ENCODE measurements at places on chromosomes 16 and 17.

DNA sequence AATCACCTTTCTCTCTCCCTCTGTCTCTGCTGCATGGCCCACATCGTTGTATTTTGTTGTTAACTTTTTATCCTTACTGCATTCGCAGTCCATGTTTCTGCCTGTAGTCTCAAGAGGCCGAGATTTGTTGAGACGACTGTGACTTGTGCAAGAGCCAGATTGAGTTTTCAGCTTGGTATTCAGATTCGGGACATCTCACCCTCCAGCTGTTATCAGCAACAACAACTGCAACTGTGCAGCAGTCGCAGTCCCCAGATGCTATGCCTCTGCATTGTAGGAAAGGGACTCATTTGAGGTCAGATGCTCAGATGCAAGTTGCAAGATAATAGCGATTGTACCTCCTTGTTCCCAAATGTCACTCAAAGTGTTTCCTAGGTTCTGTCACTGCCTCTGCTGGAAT lies 209.0 kb downstream of the SNX29 start:
- DNase-seq, result no peak

- DNase-seq, result no peak
Measured at GRCh38 chr17:44381810-44382305, 7.6 kb downstream of the ITGA2B start.

DNA sequence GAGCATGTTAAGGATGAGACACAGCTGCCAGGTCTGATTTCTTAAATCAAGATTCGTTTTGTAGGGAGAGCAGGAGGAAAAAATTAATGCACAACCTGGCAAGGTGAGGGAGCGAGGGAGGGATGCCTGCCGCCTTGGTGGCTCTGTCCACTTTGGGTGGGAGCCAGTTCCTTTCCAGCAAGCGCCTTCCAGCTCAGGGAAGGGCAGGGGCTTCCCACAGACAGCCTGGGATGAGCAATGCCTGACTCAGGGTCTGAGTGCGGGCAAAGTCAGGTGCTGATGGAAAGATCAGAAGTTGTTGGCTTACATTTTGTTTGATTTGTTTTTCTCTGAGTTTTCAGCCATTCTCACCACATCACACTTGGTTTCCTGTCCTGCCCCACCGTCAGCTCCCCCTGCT lies 220.7 kb downstream of the ENGASE start:
- DNase-seq, result no peak

GRCh38 chr17:21010705-21011596 lies 31.9 kb downstream of the USP22 start:
- no peak for DNase-seq

- no peak for DNase-seq
Measured at GRCh38 chr17:58268326-58268725, 12.4 kb downstream of the MPO start.

DNA sequence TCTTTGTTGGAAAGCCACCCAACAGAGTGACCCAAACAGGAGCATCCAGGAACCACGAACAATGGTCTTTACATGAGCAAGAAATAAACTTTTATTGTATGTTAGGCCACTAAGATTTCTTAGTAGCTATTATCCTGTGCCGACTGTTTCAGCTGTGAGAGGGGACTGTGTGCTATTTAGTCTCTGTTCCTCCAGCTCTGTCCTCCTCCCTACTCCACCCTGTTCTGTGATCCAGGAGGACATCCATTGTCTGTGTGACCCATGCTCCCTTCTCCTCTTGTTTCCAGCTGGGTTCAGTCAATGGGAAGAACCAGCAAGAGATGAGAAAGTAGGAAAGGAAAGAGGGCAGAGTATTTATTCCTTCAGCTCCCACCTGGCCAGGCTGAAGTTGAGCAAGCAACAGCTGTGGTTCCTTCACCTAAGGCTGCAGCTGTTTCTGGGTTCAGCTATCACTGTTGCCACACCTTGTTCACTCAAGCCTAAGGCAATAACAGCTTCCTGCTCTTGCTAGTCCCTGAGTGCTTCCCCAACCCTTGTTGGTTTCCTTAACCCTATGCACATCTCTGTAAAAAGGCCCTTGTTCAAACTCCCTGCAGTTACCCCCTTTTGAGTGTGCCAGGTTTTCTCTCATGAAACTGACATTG lies 14.9 kb upstream of the B4GALNT2 start:
- no peak for DNase-seq

GRCh38 chr16:46801428-46802049 lies 29.4 kb downstream of the C16orf87 start:
- no peak for DNase-seq

DNA sequence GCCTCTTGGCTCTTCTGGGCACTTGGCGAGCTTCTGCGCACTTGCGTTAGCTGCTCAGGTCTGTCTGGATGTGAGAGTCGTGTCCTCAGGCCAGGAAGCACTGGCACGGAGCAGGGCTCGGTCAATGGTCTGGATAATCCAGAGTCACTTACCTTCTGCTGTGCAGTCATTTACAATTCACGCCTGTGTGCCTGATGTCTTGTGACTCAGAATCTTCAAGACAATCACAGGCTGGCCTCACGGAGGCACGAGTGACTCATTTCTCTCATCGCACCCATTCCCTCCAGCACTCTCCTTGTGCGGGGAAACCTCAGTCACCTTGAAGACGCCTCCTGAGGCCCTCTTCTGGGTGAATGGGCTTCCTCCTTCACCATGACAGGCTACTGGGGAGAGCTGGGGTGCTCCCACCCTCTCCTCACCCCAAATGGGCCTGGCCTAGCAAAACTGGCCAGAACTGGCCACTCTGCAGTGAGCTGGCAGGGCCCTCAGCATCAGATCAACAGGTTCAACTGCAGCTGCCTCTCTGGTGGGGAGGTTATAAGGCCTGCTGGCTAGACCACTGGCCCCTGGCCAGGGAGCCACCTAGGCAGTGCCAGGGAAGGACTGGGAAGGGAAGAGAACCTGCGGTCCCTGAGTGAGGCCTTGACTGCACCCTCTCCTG lies 1.9 kb upstream of the CAPN15 start:
- peak; percentile 85 for DNase-seq

DNA sequence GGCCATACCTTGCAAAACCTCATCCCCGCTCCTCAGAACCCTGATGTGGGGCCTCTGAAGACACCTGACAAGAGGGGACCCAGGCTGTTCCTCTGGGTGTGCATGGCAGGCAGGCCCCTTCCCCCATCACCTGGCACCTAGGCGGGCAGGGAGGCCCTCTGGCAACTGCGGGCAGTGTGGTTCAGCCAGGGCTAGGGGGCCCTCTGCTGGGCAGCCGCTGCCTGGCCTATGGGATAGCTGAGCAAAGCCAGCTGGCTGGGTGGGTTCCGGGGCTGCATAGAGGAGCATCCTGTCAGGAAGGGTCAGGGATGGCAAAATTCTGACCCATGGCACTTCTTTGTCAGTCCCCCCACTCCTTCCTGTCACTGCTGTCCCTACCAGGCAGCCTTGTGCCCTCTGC lies 228.7 kb upstream of the ASIC2 start:
- DNase-seq, result peak; percentile 2

DNA sequence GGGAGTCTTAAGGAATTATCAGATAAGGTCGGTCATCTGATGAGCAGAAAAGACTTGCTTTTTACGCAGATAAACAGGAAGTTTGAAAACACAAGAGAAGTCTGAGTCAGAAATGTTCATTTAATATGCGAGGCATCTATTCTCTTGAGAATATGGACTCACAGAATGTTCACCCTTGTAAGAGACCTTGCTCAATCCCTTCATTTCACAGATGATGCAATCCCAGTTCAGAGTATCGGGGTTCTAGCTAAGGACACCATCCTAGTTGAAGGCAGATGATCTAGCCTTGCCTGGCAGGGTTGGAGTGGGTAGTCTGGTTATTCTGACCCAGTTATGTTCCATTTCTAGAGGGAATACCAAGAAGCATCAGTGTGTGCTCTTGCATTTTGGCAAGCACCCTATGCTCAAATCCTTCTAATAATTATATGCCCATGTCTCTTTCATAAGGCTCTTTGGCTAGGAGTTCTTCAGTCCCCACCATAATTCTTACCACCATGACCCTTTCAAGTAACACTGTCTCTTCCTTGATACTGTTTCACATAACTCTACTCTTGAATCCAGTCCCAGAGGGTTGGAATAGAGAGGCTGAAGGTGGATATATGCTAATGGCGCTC lies 42.5 kb downstream of the YPEL2 start:
- DNase-seq, result no peak

DNA sequence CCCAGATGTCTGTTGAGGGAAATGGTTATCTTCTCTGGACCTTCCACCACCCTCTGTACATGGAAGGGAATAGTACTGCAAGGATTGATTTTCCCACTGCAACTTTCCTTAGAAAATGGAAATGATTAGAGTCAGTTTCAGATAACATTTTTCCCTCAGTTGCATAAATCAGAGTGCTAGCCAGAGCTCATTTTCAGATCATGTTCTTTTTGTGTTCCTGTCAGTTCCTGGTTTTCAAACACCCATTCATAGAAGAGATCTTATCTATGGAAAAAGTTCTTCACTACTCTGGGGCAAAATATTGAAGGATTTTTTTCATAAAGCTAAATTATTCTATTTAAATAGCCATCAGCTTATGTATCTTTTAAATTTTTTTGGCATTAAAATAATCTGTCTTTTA lies 11.7 kb upstream of the COX10 start:
- DNase-seq, result no peak

DNA sequence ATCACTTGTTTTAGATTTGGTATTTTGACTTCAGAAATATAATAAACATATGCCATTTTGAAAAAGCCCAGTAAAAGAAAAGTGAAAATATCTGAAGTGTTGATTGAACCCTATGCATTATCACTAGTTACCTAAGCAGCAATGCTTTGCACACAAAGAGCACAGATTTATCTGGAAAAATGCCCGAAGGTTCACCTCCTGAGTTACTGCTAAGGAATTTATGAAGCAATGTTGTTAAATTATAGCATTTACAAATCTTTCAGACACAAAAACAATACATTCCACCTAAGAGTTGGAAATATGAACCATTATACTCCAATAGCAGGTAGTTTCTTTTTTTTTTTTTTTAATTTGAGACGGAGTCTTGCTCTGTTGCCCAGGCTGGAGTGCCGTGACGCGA lies 38.9 kb upstream of the GHDC start:
- no peak for DNase-seq

DNA sequence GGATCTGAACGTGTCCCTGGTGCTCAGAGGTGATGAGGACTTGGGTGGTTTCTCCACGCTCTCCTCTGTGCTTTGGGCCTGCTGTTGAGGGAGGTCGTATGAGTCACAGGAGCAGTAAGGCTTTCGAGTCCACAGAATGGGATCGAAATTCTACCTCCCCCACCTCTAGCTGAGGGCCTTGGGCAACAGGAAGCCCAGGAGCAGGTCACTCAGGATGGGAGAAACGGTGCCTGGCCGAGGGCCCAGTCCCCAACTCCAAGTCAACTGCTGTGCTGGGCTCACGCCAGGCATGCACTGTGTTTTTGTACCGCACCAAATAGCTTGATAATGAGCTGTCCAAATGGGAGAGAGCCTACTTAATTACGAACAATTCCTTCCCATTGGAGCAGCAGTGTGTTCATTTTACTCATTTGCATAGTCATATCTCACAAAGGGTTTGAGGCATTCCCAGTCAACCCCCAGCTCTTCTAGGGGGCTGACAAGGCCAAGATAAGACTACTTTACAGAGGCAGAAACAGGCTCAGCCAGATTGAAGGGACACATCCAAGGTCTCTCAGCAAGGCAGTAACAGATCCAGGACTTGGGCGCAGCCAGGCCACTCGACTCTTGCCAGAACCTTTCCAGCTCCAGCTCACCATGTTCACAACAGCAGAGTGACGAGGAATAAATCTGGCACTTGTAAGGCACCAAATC lies 53.6 kb downstream of the WNT3 start:
- DNase-seq, result no peak

- no peak for DNase-seq
Measured at GRCh38 chr16:86138121-86139085, 239.4 kb downstream of the IRF8 start.

DNA sequence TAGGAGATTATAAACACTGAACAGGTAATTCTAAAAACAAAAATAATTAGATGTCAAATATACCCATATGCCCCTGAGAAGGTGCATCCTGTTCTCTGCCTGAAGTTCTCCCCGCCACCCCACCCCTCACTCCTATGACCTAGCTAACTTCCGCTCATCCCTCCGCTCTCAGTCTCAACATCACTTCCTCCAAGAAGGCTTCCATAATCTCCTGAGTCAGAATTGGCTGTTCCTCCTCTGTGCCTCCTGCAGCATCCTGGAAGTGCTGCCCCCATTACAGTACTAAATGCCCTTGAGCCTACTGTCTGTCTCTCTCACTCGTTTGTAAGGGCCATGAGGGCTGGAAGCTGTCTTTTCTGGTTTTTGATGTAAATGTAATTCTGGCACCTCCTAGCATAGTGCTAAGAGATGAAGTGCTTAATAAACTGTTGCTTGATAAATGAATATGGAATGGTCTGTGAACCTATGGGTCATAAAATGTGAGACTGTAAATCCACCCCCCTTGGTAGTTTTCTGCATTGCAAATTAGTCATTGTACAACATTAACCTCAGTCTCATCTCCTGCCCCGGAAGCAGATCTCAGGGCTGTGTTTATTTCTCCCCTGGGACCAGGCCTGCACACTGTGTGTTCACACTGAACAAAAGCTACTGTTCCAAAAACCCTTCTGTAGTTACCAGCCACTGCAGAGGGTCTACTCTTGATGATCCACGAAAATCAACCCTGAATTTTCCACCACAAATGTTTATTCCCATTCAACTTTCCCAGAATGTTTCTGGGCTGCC lies 3.9 kb upstream of the MYO1D start:
- no peak for DNase-seq

DNA sequence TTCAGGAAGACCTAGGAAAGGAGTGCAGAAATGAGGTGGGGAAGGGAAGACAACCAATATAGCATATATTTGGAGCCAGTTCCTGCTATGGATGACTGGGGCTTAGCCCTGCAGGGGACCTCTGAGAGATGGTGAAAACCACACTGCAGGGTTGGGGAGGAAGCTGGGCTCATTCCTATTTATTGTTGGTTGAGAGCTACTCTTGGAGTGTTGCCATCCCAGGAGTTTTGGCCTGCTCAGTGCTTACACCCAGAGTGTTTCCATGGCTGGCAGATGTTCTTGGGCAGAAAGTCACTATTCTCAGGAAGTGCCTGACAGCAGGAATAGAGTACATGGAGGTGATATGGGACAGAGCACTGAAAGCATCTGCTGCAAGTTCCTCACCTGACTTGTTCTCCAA lies 145.8 kb downstream of the SPACA3 start:
- no peak for DNase-seq

DNA sequence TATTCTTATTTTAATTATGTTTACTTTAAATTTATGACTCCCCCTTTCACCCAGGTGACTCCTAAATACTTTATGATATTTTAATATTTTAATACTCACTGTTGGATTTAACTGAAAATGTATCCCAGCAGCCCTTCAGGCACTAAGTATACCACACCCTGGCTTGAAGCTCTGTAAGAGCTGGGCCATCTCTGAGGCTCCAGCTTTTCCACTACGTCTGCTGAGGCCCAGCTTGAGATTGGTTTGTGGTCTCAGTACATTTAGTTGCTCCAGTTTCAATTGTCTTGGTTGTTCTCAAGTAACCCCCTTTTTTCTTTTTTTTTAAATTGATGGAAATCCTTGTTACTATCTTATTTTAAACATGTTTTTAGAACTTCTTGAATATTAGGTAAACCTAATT lies 27.0 kb upstream of the CAPNS2 start:
- no peak for DNase-seq

DNA sequence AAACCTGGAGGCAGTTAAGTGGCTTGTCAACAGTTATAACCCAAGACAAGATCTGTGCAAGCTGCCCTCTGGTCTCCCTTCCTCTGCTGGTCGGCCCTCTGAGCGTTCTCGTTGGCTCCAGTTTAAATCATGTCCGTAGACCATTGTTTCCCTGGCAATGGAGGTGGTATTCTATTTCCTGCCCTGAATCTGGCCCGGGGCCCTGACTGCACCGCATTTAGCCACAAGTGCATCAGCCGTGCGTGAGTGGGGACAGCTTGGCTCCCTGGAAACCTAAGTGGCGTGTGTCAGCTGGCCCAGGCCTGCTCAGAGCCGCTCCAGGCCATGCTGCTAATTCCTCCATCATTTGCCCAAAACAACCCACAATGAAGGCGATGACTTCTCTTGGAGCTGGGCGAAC lies 15.0 kb upstream of the MYLK3 start:
- no peak for DNase-seq
